ENCODE measurements at places on chromosomes 7 and 10.
A peak's percentile ranks its signal among the peaks of the same experiment; 100 is the strongest.

- no peak for DNase-seq
These were observed 673.1 kb downstream of the TNS3 start for GRCh38 chr7:46908770-46909169.

GRCh38 chr10:70315276-70315675 lies 31.5 kb upstream of the NPFFR1 start:
- no peak for DNase-seq

GRCh38 chr10:49226594-49226993 lies 38.4 kb upstream of the TMEM273 start:
- DNase-seq, result no peak

GRCh38 chr10:17464545-17464944 lies 10.2 kb upstream of the ST8SIA6 start:
- no peak for DNase-seq

DNA sequence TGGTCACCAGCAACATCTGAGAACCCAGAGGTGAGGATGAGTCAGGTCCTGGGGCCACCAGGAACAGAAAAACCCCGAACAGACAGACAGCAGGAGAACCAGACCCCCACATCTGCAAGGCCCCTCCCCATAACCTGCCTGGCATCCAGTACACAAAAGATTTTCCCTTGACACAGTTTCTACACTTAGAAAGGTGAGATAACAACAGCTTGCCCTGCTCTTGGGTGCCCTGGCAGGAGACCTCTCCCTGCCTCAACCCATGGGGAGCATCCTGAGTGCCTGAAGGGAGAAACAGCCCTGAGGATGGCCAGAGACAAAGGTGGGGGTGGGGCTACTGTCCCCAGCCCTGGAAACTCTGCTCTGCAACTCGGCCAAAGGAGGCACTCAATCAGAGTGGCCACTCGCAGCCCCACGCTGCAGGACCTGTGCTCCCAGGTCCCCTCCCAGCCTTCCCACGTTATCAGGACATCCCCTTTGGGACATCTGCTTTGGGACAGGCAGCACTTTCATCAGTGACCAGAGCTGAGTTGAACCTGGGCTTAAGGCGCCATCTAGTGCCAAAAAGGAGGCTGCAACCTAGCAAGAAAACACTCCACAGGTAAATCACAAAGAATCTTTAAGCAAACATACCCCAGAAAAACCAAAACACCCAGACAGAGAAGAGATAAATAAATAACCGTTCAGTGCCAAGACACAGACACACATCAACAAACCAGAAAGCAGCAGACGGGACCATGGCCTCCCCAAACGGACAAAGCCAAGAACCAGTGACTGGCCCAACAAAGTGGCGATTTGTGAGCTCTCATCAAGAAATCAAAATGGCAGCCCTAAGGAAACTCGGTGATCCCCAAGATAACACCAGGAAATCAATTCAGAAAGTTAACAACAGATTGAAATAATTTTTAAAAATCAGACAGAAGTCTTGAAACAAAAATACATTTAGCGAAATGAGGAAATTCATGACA lies 233.7 kb downstream of the PTPRN2 start:
- peak; percentile 25 for DNase-seq

DNA sequence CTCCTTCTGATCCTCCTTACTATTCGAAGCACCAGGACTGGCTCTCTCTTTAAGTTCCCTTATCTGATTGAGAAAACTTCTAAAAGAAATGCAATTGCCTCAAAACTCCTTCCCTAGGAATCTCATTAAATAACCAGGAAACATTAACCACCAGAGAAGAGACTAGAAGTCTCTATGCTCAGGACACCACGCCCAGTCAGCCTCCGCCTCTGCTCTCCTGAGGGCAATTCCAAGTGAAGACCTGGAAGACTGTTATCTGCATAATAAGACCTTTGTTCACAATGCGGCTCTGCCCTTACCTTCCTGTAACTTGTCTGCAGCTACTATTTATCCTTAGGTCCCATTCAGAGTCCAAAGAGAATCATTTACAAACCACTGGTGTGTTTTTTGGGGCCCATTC lies 78.8 kb downstream of the ELMO1 start:
- no peak for DNase-seq

DNA sequence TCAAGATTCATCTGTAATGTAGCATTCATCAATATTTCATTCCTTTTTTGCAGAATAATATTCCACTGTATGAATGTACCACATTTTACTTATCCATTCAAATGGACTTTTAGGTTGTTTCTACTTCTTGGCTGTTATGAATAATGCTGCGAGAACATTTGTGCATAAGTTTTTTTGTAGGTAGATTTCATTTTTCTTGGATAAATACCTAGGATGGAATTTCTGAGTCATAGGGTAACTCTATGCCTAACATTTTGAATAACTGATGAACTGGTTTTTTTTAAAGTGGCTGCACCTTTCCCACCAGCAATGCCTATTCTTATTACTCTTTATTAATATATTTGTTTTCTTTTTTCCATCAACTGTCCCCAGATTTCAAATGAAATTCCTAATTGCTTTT lies 9.1 kb upstream of the XPNPEP1 start:
- DNase-seq, result no peak

GRCh38 chr10:23694921-23695824 lies 256.3 kb downstream of the OTUD1 start:
- no peak for DNase-seq

DNA sequence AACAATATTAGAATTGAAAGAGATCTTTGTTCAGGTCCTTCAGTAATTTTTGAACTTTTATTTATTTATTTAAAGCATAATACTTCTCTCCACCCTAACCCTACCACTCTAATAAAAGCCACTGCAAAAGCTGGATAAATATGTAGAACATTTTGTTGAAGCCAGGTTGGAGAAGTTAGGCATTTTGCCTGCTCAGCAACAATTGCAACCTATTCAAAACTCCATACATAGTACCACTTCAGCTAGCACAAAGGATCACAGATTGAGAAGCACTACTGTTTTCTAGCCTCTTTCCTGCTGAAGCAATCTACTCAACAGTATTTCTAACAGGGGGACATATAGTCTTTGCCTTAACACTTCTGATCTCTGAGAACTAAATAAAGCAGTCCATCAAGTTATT lies 25.0 kb downstream of the RUNDC3B start:
- no peak for DNase-seq

GRCh38 chr10:125926247-125926646 lies 29.9 kb downstream of the FANK1 start:
- DNase-seq, result no peak

- DNase-seq, result no peak
These were observed 21.8 kb downstream of the REEP3 start for GRCh38 chr10:63542835-63543575.

DNA sequence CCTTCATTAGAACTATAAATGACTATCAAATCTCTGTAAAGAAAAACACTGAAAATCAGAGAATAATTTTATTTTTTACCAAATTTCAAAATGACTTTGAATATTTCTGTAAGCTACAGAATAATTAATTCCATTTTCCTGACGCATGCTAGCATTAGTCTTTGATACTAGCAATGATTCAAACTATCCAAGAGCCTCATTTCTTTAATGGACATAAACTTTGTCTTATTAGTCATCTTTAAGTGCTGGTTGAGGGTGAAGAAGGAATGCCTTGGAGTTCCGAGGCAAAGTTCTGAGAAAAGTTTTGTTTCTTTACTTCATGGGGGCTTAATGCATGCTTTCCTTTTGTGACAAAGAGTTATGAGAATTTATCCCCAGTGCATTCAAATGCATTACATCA lies 137.3 kb downstream of the AGMO start:
- DNase-seq, result no peak

GRCh38 chr10:59830601-59831259 lies 75.6 kb downstream of the CCDC6 start:
- peak; percentile 33 for DNase-seq

GRCh38 chr7:84194484-84195271 lies at the start of gene SEMA3A:
TSS of gene SEMA3A (minus strand) at chr7:84194789. CDS start at chr7:84194586, 203 bp downstream.
- DNase-seq, result no peak

DNA sequence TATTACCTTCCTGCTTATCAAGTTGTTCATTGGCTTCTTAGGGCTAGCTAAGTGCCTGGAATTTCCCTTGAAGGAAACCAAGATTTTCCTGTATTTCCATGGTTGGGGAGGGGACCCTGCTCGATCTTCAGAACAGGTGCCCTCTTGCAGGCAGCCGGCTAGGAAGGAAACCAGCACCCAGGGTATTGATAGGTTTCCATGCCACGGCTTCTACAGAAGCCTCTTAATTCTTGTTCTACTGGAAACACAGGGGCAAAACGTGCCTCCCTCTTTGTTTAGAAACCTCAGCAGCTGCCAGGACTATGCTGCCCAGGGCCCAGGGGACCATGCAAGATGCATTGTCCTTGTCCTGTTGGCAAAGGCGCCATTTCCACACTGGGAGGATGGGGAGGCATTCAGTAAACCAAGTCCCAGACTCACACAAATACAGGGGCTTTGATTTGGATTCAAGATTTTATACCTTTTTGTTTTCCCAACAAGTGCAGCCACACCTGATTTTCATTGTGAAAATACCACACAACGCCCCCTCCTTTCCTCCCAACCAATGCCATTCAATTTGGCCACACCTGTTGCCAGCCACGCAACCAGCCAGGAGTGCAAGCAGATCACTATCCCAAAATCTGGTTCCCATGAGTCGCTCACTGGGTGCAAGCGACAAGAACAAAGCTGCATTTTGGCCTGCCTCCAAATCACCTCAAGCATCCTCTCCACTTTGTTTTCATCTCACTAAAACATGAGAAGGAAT lies 29.6 kb downstream of the C10orf71 start:
- no peak for DNase-seq

GRCh38 chr7:138607216-138608126 lies 93.7 kb downstream of the SVOPL start:
- DNase-seq, result no peak

DNA sequence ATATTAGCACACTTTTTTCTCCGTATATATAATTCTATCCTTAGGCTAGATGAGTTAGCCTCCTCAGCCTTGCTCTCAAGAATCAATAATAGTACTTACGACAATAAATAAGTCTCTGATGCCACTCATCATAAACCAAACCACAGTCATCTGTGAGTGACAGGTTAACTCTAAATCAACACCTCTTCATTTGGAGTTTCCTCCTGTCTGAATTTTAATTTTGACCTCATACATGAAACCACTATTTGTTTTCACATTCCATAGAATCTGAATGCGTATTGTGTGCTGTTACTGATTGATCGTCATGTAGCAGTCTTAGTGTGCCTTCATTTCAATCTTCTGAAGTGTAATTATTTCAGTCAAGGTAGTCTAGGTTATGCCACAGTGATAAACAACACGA lies 85.8 kb downstream of the HGF start:
- DNase-seq, result no peak

- no peak for DNase-seq
These were observed 153.4 kb upstream of the LRGUK start for GRCh38 chr7:133973710-133974109.

DNA sequence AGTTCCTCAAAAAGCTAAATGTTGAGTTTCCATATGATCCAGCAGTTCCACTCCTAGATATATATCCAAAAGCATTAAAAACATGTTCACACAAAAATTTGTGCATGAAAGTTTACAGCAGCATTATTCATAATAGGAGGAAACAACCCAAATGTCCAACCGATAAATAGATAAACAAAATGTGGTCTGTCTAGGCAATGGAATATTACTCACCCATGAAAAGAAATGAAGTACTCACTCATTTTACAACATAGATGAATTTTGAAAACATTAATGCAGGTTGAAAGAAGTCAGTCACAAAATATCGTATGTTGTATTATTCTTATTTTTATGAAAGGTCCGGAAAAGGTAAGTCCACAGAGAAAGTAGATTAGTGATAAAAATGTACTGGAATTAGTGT lies 34.0 kb downstream of the BMPR1A start:
- no peak for DNase-seq

DNA sequence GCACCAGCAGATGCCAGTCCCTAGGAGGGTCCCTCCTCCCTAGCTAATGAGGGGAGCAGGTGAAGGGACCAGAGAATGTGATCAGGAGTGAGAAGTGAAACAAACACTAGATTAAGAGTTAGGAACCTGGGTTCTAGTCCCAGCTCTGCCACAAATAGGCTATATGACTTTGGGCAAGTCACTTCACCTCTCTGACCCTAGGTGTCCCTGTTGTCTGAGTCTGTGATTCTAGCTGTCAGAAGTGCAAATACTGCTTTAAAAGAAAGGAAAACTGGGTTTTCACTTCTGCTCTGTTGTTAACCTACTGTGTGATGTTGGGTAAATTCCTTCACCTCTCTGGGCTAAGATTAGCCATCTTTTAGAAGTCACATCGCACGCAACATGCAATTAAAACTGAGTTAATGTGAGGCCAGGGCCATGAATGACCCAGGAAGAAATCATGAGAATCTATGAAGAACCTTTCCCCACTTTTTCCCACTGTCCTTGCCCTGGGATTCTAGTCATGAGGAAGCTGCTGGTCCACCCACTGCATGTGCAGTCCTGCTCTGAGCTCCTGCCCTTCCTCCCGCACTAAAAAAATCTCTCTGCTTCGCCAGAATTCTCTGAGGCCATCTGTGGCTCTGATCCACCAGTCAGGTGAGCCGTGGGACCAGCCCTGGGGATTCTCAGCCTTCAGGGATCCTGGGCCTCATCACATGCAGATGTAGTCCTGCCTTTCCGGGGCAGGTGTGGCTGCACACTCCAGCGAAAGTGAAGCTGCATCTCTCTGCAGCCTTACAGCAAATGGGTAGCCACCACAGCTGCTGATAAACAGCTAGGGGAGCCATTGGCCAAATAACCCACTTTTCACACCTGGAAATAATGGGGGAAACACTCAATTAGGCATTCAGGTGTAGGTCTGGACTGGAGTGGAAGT lies 181.7 kb downstream of the PLXNA4 start:
- DNase-seq, result no peak

- DNase-seq, result no peak
These were observed 10.5 kb downstream of the CARD11 start for GRCh38 chr7:3033136-3033535.

DNA sequence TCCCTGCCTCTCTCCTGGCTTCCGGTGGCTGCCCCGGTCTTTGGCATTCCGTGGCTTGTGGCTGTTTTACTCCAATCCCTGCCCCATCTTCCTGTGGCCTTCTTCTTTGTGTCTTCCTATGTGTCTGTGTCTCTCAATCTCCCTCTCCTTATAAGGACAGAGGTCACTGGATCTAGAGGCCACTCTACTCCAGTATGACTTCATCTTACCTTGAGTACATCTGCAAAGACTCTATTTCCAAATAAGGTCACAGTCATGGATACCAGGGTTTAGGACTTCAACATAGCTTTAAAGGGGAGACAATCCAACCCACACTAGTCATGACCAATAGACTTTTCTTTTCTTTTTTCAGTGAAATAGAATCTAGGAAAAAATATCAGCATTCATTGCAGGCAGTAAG lies 153.3 kb upstream of the INSYN2A start:
- DNase-seq, result no peak

GRCh38 chr7:16034353-16034752 lies 347.9 kb upstream of the MEOX2 start:
- no peak for DNase-seq

DNA sequence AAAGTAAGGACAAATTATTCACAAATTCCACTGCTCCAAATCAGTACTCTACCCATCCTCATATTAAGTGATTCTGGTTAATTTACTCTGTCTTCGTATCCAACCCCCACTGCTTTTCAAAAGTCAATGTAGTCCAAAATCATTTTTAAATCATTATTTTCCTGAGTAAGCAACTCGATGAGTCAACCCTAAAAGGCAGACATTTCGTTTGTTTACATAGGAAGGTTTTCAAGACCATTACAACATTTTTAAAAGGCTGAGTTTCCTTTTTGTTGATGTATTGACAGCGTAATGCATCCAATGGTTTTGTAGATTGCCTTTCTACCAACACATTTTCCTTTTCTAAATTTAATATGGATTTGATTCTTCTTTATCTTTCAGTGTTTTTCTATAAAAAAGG lies 523.0 kb upstream of the ANKRD30A start:
- DNase-seq, result no peak

- no peak for DNase-seq
These were observed 16.8 kb upstream of the MTPN start for GRCh38 chr7:135993950-135994349.

GRCh38 chr10:112349521-112350085 lies 24.3 kb upstream of the ACSL5 start:
- no peak for DNase-seq

Data from SW 1271 (cell line).